ENCODE measurements at places on chromosomes 13 and 19.
A peak's percentile ranks its signal among the peaks of the same experiment; 100 is the strongest.

GRCh38 chr19:8208119-8208921 lies 850 bp upstream of the CERS4 start:
- no peak for DNase-seq

GRCh38 chr19:36528921-36529518 lies 949 bp upstream of the ZNF260 start:
- no peak for DNase-seq

DNA sequence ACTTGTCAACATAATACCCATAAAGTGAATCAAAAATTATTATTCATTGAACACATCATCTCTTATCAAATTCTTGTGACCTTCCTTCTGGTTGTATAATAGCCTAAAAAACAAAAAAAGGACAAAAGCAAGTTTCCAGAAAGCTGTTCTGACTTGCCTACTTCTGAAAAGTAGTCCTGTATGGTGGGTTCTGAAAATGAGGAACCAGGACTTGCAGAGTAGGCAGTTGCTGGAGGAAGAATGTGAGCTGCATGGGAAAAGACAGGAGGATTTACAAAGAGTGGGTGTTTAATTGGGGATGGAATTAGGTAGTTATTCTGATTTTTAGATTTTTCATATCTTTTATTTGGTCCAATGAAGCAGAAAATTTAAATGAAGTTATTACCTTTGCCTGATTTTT lies 56.7 kb downstream of the RCBTB2 start:
- no peak for DNase-seq

- no peak for DNase-seq
These were observed 3.4 kb upstream of the POU4F1 start for GRCh38 chr13:78606471-78607408.

DNA sequence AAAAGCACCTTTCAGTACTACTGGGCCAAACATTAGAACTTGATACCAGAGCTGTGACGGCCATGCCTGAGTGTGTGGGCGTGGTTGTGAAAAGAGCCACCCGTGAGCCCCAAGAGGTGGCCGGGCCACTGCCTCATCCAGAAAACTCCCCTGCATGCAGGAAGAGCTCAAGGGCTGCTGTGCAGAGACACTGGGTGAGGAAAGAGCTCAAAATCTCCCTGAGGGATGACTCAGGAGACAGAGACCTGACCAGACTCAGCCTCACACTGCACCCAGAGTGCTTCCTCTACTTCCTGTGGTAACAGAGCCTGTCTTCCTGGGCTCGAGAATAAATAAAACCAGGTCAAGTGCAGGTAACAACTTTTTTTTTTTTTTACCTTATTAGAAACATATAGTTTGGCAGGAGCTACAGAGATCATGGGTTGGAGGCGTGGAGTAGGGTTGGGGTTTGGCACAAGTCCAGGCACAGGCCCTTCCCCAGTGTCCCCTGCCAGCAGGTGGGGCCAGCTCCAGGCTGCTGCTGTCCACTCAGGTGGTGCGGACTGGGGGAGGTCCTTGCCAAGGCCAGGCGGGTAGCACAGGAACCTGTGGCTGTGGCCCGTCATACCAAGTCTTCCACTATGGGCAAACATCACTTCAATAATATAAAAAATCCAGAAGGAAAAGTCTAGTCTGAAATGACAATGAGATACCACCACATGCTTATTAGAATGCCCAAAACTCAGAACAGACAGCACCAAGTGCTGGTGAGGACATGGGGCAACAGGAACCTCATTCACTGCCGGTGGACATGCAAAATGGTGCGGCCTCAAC lies 25.5 kb downstream of the ELL start:
- DNase-seq: peak; percentile 53

DNA sequence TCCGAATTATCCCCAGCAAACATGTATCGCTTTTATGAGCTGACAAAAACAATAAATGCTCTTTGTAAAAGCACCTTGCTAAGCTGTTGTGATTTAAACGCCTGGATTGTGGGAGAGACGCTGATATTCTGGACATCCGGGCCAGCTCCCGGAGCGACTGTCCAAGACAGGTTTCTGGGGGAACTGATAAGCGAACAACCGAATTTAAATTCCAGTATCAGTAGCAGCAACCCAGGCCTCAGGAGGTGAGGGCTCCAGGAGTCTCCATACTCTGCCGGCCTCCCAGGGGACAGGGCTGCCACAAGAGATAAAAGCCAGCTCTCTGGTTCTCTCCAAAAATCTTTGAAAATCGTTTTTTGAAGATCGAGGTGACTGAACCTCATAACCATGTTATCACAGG lies 50.3 kb upstream of the VSTM2B start:
- no peak for DNase-seq

GRCh38 chr19:29645911-29646310 lies 19.4 kb upstream of the PLEKHF1 start:
- no peak for DNase-seq

DNA sequence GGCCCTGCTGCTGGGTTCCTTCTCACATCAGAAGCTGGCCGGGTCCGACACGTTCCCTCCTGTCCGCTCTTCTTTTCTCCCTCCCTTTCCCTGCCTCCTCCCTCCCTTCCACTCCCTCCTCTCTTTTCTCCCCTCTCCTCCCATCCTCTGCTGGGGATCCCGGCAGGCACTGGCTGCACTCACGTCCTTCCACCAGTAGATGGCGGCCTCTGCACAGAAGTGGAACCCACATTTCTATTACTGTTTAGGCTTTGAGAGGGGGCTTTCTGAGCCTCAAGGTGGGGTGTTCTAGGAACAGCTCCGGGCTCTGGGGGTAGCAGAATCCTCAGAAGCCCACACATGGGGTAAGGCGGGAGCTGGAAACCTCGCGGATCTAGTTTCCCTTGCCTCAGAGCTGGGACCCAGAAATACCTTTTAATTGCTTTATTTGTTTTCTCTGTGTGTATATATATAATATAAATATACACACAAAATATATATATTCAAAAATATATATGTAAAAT lies 294.2 kb downstream of the ZNF536 start:
- no peak for DNase-seq

- no peak for DNase-seq
These were observed 15.2 kb downstream of the EPN1 start for GRCh38 chr19:55690109-55690768.

GRCh38 chr19:54069470-54069869 lies 5.8 kb upstream of the VSTM1 start:
- no peak for DNase-seq

DNA sequence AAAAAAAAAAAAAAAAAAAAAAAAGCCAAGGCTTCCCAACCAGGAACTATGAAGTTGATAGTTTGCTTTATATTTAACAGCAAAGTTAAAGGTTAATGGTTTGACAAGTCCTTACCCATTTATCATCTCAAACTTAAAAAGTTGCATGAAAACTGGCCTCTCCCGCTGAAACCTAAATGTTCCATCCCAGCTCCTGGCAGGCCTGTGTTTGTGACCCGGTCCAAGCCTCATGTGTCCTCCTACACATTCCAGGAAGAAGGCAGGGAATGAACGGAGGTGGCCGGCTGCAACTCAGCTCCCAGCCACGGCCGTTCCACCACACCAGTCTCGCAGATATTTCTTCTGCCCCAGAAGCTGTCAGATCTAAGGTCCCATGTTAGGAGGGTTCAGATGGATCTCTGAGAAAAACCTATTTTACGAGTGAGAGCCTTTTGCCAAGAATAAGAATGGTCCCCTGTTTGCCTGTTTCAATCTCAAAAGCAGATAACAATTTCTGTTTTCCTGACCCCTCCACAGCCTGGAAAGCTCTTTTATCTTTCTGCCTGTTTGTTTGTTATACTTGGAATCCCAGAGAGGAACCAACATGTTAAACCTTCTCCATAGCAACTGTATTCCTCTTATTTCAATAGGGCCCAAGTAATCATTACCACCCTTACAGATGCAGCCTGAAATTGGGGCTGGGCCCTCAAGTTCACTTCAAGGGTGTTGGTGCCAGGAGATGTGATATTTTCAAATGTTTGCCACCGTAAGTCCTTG lies 56.5 kb downstream of the KCTD12 start:
- DNase-seq: no peak

DNA sequence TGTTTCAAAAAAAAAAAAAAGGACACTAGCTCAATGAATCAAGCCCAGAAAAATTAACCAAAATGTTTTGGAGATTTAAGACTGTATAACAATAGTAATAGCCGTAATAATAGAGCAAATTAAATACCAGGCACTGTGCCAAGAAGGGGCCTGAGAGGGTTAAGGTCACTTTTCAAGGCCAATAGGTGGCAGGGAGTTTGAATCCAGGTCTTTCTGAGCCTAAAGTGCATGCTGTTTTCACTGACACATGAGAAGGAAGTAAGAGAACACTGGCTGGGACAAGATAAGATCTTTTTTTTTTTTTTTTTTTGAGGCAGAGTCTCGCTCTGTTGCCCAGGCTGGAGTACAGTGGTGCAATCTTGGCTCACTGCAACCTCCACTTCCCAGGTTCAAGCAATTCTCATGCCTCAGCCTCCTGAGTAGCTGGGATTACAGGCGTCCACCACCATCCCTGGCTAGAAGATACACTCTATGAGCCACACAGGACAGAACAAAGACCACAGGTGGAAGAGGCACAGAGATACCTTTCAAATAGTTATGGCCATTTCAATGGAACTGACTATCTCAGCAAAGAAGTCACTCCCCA lies 7.7 kb downstream of the FFAR2 start:
- no peak for DNase-seq

DNA sequence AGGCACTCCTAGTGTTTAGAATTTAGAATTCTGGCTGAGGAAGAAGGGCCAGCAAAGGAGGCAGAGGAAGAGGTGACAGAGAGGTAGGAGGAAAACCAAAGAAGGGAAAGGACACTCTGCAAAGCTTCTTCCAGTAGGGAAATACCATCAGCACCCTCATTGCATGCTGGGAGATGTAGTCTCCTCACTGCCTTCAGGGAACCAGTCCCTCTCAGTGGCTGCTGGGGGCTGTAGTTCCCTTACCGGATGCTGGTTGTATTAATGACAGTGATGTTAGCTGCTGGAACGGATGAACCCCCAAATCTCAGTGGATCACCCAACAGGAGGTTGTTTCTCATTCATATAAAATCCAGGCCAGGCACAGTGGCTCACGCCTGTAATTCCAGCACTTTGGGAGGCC lies 10.1 kb downstream of the GRIN2D start:
- DNase-seq: peak; percentile 67

DNA sequence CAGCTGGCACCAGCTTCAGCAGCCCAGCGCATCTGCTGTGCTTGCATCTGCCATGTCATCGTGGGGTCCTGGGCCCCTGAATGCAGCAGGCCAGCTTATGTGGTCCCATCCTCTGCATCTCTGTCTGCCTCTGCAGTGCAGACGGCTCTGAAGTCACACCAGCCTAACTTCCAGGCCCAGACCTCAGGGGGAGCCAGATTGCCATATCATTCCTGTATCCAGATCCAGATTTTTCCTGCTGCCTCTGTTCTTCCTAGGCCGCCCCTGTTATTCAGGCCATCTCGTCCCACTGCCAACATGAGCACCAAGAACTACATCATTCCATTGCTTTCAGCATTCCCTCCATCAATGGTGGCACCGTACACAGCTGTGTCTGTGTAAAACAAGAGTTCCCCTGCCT lies 571.6 kb downstream of the UQCRFS1 start:
- no peak for DNase-seq

- DNase-seq: no peak
These were observed 123.9 kb downstream of the SHISA2 start for GRCh38 chr13:25927932-25928331.

DNA sequence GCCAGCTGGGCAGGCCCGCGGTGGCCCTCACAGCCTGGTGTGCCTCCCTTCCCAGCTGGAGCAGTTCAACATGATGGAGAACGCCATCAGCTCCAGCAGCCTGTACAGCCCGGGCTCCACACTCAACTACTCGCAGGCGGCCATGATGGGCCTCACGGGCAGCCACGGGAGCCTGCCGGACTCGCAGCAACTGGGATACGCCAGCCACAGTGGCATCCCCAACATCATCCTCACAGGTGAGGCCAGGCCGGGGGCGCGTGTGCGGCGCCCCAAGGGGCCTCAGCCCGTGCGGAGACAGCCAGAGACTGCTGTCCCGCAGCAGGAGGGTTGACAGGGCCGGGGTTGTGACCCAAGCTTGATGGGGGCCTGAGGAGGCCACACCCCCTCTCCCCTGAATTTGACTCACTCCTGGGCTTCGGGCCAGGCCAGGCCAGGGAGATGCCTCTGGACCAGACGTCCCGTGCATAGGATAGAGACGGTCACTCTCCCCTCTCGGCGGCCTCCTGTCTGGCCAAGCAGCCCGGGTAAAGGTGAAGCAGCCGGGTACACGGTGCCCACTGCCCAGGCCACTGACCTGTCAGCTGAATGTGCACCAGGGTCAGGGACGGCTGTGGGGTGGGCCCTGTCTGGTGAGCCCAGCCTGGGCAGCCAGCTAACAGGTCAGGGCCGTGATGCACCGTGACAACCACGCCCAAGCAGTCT lies 15.4 kb downstream of the COMP start:
- no peak for DNase-seq

GRCh38 chr13:112961457-112962369 lies 7.3 kb upstream of the MCF2L start:
- no peak for DNase-seq

- peak; percentile 49 for DNase-seq
These were observed 10.5 kb upstream of the GJA3 start for GRCh38 chr13:20171364-20171763.

- no peak for DNase-seq
These were observed 184.2 kb downstream of the PCCA start for GRCh38 chr13:100273138-100273537.

DNA sequence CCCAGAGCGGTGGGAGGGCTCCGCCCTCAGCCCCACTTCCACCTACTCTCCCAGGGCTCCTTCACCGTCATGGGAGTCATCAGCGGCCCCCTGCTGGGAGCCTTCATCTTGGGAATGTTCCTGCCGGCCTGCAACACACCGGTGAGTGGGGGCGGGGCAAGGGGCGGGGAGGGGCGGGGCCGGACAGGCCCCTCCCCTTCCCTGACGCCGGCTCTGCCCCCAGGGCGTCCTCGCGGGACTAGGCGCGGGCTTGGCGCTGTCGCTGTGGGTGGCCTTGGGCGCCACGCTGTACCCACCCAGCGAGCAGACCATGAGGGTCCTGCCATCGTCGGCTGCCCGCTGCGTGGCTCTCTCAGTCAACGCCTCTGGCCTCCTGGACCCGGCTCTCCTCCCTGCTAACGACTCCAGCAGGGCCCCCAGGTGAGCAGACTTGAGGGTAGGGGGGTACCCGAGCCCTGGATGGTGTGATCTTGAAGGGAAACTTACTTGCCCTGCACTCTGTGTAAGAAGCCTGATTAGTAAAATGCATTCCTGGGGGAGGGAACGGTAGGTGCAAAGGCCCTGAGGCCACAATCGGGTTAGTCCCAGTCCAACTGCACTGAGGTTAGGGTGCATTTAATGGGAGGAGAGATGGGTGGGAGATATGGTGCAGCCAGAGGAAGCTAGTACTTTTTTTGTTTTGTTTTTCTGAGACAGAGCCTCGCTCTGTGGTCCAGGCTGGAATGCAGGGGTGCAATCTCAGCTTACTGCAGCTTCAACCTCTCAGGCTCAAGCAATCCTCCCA lies 12.1 kb downstream of the SLC5A5 start:
- DNase-seq: peak; percentile 72

DNA sequence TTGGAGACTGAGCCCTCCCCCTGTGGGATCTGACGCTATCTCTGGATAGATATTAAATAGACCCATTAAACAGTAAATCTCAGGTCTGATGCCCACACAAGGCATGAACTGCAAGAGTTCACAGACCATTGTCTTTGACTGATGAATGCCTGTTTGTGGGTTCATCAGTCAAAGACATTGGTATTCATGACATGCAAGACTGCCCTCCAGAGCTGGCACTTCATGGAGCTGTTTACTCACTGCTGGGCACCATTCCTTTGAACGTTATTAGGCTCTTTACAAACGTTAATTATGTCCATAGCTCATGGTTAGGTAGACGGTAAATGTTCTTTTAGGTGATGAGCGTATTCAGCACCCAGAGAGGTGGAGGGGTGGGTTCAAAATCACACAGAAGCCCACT lies 111.8 kb upstream of the PABPC3 start:
- no peak for DNase-seq

GRCh38 chr13:79336966-79337365 lies 69.1 kb downstream of the RBM26 start:
- no peak for DNase-seq
